ENCODE measurements at places on chromosomes 13 and 19. TPM values are rescaled to one million over a fixed set of nuclear protein-coding genes. Genes with fewer than 3 reads are reported as not detected.

The ZNF530 gene
- total RNA-seq = 7.2 TPM

The FAM216B gene
- not detected for total RNA-seq

The MEF2B gene
- 1.9 TPM for total RNA-seq

The CEACAM20 gene
- total RNA-seq = not detected

- no peak for DNase-seq
Observed at GRCh38 chr19:41922585-41922984, 5.7 kb downstream of the ERFL start.

DNA sequence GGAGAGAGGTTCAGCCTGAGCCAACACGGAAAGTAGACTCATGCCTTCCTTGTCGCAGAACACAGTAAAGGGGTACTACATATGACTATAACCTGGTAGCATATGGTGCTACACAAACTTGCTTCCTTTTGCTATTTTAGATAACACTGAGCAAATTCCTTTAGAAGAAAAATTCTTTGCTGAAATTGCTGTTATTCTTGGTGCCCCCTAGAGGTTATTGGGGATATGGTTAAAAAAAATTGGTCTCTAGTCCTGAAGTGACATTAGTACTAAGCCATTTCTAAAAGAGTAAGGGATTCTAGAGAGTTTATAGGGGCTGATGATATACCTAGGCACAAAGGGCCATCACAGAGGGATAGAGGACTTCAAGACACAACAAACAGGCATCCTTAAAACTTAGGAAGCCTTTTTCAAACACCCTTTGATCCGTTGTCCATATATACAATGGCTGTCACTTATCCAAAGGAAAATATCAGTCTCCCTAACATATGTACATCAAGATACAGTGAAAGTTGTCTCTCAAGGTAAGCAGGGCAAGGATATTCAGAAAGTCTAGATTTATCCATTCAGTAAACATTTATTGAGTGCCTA is 13.9 kb upstream of the HS6ST3 start:
- no peak for DNase-seq

- no peak for DNase-seq
Observed at GRCh38 chr13:76944456-76944855, 3.9 kb upstream of the ACOD1 start.

DNA sequence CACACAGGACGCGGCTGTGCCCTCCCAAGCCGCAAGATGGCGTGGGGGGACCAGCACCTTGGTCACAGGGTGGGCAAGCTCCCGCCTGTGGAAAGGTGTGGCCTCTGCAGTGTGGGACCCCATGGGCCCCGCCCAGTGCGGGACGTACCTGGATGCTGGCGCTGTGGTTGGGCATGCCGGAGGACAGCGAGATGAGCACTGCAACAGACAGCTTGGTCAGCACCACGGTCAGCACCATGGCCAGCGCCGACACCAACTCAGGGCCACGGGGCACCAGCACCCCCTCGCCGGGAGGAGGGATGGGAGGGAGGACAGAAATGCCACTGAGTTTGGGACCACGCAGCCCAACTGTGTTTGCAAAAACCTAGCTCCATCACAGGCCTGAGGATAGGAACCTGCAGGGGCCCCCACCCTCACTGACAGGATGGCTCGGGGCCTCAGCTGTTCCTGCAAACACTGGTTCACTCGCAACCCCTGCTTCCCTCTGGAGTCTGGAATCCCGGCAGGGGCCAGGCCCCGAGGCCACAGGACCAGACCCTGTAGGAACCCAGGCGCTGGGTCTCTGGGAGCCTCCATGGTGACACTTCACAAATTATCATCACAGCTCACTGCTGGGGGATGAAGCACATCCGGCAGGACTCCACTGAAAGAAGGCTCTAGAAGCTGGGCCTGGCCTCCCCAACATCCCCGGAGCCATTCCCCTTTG is 27.1 kb downstream of the IZUMO4 start:
- DNase-seq = peak; percentile 54

DNA sequence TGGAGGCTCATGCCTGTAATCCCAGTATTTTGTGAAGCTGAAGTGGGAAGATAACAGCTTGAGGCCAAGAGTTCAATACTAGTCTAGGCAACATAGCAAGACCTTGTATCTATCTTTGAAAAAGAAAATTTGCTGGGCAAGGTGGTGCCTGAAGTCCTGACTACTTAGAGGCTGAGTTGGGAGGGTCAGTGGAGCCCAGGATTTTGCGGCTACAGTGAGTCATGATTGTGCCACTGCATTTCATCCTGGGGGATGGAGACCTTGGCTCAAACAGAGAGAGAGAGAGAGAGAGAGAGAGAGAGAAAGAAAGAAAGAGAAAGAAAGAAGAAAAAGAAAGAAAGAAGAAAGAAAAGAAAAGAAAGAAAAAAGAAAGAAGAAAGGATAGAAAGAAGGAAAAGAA is 1872.3 kb upstream of the PCDH20 start:
- no peak for DNase-seq

DNA sequence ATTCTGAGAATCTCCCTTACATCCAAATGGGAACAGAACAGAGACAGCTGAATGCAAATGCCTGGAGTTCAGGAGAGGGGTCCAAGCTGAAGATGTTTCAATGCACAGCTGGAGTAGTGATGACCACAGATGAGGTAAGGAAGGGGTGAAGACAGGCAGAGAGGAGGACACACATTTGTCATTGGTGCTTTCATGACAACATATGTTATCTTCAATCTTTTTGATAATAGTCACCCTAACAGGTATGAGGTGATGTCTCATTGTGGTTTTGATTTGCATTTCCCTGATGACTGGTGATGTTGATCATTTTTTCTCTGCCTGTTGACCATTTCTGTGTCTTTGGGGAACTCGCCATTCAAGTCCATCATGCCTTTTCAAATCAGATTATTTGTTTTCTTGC is 19.2 kb downstream of the SIGLEC7 start:
- DNase-seq = no peak
